ENCODE measurements at places on chromosomes 2 and 18.
A peak's percentile ranks its signal among the peaks of the same experiment; 100 is the strongest.

DNA sequence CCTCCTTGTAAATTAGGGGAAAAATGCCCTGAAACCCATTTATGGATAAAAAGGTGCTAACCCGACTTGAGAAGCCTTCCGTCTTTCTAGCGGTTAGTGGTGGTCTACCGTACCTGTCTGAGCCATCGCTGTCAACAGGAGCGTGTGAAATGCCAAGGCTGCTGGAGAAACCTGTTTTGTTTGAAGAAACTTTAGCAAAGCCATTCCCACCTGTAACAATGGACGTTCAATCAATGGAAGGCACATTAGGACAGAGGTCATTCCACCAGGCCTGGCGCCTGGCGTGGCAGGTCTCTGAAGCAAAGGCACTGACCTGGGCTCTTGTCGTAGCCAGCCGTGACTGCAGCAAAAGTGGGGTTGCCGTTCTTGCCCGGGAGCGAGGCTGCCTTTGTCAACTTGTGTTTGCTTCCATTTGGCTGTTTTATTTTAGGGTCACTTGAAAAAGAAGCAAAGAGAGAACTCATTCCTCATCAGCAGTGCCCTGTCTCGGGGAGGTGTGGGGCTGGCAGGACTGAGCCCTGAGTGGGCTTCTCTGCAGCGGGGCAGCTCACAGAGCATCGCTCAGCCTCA is 47.2 kb downstream of the ZAP70 start:
- no peak for DNase-seq

DNA sequence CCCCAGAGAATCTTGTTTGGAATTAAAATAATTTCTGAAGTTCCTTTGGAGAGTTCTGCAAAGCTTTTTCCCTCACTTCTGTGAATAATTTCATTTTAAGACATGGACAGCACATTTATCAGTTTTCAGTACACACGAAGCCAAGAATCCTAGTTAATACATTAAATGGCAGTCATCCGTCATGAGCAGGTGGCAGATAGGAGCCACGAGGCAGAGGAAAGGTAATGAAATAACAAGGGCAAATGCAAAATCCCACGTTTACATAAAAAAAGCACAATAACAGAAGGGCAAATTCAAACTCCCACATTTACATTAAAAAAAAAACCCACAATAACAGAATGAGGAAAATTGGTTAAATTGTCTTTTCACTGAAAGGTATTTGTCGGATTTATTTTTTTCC is 25.9 kb upstream of the SNTG2 start:
- no peak for DNase-seq

DNA sequence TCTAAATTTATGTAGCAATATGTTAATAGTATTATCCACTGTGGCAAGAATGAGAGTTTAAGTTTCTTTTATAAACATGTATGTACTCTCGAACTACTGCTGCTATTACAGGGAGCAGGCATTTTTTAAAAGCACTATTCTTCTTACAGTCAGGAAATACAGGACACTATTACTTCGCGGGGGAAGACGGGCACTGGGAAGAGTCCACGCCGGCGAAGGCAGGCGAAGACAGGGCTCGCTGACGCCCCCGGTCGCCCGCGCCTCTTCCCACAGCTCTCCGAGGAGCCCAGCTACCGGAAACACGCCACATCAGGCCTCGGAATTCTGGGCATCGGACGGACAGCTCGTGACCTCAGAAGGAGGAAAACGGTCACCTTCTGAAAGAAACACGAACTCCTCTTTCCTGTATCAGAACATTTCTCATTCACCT is 90.2 kb downstream of the FAM161A start:
- peak; percentile 71 for DNase-seq

DNA sequence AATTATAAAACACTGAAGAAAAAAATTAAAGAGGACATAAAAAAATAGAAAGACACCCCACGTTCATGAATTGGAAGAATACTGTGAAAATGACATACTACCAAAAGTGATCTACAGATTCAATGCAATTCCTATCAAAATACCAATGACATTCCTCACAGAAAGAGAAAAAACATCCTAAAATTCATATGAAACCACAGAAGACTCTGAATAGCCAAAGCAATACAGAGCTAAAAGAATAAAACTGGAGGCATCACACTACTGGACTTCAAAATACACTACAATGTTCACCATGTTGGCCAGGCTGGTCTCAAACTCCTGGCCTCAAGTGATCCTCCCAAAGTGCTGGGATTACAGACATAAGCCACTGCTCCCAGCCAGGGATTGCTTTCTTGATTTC is 56.3 kb downstream of the TLK1 start:
- no peak for DNase-seq

- no peak for DNase-seq
These were observed 62.0 kb downstream of the ANKRD44 start for GRCh38 chr2:197248623-197249022.

GRCh38 chr2:190119257-190119656 is 56.7 kb upstream of the MSTN start:
- DNase-seq: no peak

- peak; percentile 94 for DNase-seq
These were observed at the start of gene PCBP1 for GRCh38 chr2:70086838-70087701. Gene PCBP1, plus strand, starts transcription at chr2:70087477. Its CDS starts 267 bp downstream, at chr2:70087744.

- DNase-seq: no peak
These were observed 260.0 kb downstream of the ASXL3 start for GRCh38 chr18:33838054-33838453.

DNA sequence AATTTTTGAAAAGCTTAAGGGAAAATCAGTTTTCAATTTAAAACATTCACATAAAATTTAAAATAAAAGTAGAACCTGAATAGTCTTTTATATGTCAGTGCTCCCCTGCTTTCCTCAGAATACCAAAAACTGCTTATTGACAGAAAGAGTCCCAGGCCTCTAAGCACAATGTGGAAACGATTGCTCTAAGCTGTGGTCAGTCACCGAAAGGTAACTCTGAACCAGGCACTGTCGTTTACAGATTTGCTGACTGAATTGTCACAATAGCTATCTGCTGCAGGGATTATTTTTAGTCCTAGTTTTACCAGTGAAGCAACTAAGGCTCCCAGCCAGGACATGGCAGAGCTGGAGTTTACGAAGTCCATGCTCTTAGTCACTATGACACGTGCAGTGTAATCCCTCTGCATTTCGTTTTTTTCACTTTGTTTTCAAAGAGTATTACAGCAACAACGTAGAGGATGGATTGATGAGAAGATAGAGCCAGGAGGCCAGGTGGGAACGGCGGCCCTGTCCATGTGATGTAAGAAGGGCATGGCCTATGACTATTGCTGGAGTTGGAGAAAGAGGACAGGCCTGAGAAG is 28.1 kb upstream of the TMEM247 start:
- no peak for DNase-seq
